ENCODE measurements at places on chromosomes 13 and 19.

DNA sequence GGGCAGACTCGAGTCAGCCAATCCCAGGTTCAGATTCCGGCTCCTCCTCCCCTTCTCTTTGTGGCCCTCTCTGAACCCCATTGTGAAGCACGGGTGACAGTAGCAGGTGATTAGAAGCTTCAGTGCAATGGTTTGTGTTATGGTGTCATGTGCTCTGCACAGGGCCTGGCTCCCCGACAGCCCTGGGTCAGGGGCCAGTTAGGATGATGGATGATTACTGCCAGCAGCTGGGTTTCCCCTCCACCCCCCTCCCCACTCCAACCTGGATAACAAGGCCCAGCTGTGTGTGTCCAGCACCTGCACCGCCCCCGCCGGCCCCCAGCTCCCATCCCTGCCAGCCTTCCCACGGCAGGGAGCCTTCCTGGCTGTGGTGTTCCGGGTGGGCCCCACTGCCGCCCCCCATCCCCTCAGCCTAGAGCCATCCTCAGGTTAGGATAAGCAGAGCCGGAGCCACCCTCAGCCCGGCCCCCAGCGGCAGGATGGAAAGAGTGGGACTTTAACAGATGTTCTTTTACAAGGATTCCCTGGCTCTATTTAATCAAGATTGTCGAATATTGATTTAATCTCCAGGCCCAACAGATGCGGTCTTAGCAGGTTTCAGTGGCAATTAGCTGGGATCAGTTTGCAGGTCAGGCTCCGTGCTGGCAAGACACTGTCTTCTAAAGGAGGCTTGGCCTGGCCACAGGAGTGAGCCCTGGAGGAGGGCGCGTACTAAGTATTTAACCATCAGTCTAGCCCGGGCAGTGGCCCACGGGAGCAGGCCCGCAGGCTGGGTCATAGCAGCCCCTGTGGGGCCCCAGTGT, 156.2 kb downstream of the SIPA1L3 start:
- peak; percentile 97 for DNase-seq

DNA sequence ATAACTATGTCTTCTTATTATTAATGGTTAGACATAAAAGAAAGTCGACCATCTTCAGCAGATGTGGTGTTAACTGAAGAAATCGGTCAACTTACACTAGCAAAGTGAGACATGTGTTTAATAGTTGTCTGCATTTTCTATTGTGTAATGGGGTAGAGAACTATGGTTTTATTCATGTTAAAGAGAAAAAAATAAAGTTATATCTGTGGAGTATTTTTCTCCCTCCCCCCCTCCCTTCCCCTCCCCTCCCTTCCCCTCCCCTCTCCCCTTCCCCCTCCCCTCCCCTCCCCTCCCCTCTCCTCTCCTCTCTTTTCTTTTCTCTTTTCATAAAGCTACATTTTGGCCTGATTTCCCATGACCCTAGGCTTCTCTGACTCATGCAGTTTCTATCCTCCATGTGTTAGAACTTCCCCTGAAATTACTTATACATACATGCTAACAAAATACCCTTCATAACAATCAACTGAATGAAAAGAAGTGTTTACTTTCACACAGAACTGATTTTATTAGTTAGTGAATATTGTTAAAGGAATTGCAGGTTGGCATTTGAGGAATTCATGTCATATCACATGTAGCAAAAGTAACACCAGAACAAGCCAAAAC, 1431.0 kb upstream of the ATXN8OS start:
- DNase-seq, result no peak

- DNase-seq, result no peak
These were observed 30.8 kb upstream of the ZNRF4 start for GRCh38 chr19:5424192-5424973.

DNA sequence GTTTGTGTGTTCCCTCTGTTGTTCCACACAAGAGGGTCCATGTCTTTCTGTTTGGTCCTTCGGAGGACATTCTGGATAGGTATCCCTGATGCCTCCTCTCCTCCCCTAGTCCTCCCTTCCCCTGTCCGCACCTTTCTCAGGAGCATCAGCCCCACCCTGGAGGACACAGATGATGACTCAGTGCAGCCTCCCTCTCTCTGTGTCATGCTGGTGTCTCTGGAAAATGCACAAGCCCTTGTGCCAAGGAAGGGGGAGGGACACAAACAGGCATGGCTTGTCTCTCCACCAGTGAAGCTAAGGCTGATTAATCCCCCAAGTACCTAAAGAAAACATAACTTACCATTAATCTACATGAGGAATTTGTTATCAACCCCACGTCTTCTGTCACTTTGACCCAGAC, 16.2 kb upstream of the TNFRSF19 start:
- no peak for DNase-seq

DNA sequence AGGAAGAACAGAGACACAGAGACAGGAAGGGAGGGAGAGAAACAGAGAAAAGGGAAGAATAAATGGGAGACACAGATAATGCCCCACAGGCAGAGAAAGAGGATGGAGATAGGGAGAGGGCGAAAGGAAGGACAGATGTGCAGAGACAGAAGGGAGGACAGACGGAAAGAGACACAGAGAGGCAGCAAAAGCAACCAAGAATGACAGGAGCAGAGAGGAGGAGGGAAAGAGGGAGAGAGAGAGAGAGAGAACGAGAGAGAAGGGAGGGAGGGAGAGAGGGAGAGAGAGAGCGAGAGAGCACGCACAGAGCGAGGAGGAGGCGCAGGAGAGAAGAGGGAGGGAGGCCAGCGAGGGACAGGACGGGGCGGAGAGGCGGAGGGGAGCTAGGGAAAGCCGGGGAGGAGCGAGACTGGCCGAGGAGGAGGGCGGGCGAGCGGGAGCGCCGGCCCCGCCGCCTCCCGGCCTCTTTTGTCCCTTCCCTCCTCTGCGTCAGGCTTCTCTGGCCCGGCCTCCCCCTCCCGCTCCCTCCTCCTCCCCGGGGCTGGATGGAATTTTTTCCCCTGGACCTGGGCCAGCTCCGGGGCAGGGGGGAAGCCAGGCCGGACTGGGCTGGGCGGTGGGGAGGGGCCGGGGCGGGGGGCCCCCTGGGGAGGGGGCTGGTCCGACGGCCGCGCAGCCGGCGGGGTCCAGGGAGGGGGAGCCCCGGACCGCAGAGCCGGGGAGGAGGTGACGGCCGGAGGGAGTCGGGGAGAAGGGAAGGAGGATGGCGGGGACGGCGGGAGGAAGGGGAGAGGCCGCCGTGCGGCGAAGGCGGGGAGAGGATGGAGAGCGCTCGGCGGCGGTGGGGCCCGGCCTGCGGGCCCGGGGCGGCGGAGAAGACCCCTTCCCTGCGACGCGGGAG, 4.2 kb upstream of the SPACA6 start:
- peak; percentile 76 for DNase-seq
